ENCODE measurements at places on chromosomes 1 and 21.

- H3K27ac ChIP-seq: no peak overlapping the region
- H3K27me3 ChIP-seq: no peaks in the 10 kb centered on the region
- H3K4me3 ChIP-seq: no peak overlapping the region
- peaks cover 12% of the 10 kb centered on the region for H3K36me3 ChIP-seq
- H3K4me1 ChIP-seq: peaks cover 72% of the 10 kb centered on the region
These were observed 55.6 kb downstream of the GALNT2 start for GRCh38 chr1:230122366-230123279.

- H3K27ac ChIP-seq: no peak overlapping the region
- H3K4me3 ChIP-seq: no peak overlapping the region
- no peaks in the 10 kb centered on the region for H3K4me1 ChIP-seq
- no peaks in the 10 kb centered on the region for H3K27me3 ChIP-seq
- no peaks in the 10 kb centered on the region for H3K36me3 ChIP-seq
These were observed 190.4 kb upstream of the KCTD3 start for GRCh38 chr1:215376544-215377264.

GRCh38 chr1:84996846-84997666, at the start of gene MCOLN2:
Gene MCOLN2, minus strand, starts transcription at chr1:84997113. Its CDS starts 241 bp downstream, at chr1:84996872.
- H3K4me1 ChIP-seq: peaks cover 58% of the 10 kb centered on the region
- peak within 1 kb of the TSS; percentile 75 for H3K4me3 ChIP-seq
- peaks cover 12% of the 10 kb centered on the region for H3K36me3 ChIP-seq
- DNase-seq: peak; percentile 60
- H3K27me3 ChIP-seq: peaks cover 36% of the 10 kb centered on the region

- H3K27ac ChIP-seq: peak overlapping the region; percentile 78
- peak overlapping the region; percentile 77 for H3K4me3 ChIP-seq
- H3K27me3 ChIP-seq: peaks cover 67% of the 10 kb centered on the region
- H3K4me1 ChIP-seq: peaks cover 14% of the 10 kb centered on the region
- no peaks in the 10 kb centered on the region for H3K36me3 ChIP-seq
- DNase-seq: peak; percentile 32
These were observed 6.6 kb upstream of the RNU1-2 start for GRCh38 chr1:16888860-16889816.

GRCh38 chr1:79255421-79255820, 248.9 kb upstream of the ADGRL4 start:
- H3K4me3 ChIP-seq: no peak overlapping the region
- no peaks in the 10 kb centered on the region for H3K27me3 ChIP-seq
- no peaks in the 10 kb centered on the region for H3K4me1 ChIP-seq
- no peaks in the 10 kb centered on the region for H3K36me3 ChIP-seq
- DNase-seq: no peak
- no peak overlapping the region for H3K27ac ChIP-seq

GRCh38 chr1:169568497-169568896, 17.8 kb downstream of the F5 start:
- no peak overlapping the region for H3K27ac ChIP-seq
- no peak overlapping the region for H3K4me3 ChIP-seq
- H3K4me1 ChIP-seq: peaks cover 30% of the 10 kb centered on the region
- DNase-seq: no peak

GRCh38 chr1:23650344-23650990, 41.1 kb upstream of the RPL11 start:
- no peak overlapping the region for H3K27ac ChIP-seq
- no peaks in the 10 kb centered on the region for H3K4me1 ChIP-seq
- no peaks in the 10 kb centered on the region for H3K27me3 ChIP-seq
- no peaks in the 10 kb centered on the region for H3K36me3 ChIP-seq

GRCh38 chr1:20399196-20399595, 86.8 kb downstream of the CAMK2N1 start:
- DNase-seq: no peak
- no peak overlapping the region for H3K27ac ChIP-seq
- no peak overlapping the region for H3K4me3 ChIP-seq
- H3K27me3 ChIP-seq: peaks cover 32% of the 10 kb centered on the region
- no peaks in the 10 kb centered on the region for H3K4me1 ChIP-seq

DNA sequence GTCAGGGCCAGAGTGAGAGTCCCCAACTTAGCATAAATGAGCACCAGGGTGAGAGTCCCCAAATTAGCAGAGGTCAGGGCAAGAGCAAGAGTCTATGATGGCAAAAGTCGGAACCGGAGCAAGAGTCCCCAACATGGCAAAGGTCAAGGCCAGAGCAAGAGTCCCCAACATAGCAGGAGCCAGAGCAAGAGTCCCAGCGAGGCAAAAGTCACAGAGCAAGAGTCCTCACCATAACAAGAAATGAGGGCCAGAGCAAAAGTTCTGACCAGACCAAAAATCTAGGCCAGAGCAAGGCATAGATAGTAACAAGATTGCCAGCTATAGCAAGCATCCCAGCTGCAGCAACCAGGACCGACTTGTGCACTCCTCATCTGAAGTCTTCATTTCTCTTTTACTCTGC, 3.1 kb downstream of the NSUN4 start:
- peaks cover 52% of the 10 kb centered on the region for H3K4me1 ChIP-seq
- no peaks in the 10 kb centered on the region for H3K27me3 ChIP-seq
- no peak for DNase-seq
- no peak overlapping the region for H3K4me3 ChIP-seq
- H3K27ac ChIP-seq: no peak overlapping the region

DNA sequence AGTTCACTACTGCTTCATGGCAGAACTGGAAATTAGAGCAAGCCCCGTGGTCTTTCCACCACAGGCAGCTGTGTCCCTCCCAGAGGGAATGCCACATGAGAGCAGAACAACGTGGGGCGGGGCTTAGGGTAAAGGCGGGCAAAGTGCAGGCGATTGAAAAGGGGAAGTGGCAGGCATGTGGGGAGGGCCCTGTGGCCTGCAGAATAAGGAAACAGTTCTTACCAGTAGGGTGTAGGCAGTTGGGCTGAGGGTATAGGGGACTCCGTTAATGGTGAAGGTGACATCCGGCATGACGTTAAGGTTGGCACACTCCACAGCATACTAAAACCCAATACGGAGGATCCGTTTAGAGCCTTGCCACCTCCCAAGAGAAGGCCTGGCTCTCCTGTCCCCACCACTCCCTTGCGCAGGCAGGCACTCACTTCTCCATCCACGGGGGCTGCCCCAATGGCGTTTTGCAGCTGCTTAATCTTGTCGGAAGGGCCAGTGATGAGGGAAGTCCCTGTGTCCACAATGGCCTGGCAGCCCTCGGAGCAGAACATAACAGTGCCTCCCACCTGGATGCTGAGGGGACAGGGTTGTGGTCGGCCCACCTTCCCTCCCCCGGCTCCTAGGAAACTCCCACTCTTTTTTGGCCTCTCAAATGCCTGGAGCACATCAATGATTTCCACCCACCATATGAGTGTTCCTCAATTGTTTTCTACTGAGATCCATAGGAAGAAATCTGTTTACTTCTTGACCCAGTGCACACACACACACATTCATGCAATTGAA, 9.1 kb upstream of the RAB7B start:
- H3K4me3 ChIP-seq: no peak overlapping the region
- H3K27me3 ChIP-seq: no peaks in the 10 kb centered on the region
- H3K27ac ChIP-seq: peak overlapping the region; percentile 66
- DNase-seq: peak; percentile 42
- H3K4me1 ChIP-seq: peaks cover 28% of the 10 kb centered on the region
- H3K36me3 ChIP-seq: no peaks in the 10 kb centered on the region

DNA sequence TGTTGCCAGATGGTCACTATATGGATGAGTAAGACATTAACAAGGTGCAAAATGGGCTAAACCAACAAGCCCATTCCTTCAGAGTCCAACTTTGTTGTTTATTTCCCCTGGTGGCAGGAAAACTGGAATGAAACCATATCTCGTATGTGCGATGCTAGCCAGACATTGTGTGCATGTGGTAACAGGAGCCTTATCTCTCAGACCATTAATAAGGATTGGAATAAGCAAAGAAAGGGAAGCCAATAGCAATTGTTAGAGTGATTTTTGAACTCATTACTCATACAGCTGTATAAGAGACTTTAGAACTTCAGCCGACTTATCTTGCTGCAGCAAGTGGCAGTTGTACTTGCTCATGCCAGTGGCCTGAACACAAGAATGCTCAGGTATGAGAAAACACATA, 30.0 kb upstream of the HMCN1 start:
- H3K27me3 ChIP-seq: peaks cover 21% of the 10 kb centered on the region
- H3K4me3 ChIP-seq: no peak overlapping the region
- H3K36me3 ChIP-seq: no peaks in the 10 kb centered on the region
- peaks cover 11% of the 10 kb centered on the region for H3K4me1 ChIP-seq

DNA sequence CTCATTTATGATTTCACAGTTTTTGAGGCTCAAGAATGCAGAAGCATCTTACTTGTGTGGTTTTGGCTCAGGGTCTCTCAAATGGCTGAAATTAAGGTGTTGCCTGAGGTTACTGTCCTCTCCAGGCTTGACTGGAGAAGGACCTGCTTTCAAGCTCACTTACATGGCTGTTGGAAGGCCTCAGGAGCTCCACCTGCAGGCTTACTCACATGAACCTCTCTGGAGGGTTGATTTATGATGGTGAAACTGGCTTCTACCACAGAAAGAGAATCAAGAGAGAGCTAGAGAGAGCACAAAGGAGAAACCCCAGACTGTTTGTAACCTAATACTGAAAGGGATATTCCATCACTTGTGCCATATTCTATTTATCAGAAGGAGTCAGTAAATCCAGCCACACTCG, 6.2 kb upstream of the KCNK2 start:
- no peak for DNase-seq
- H3K27ac ChIP-seq: no peak overlapping the region
- peaks cover 19% of the 10 kb centered on the region for H3K27me3 ChIP-seq

- no peaks in the 10 kb centered on the region for H3K4me1 ChIP-seq
- H3K27me3 ChIP-seq: peaks cover 55% of the 10 kb centered on the region
- no peak for DNase-seq
- no peak overlapping the region for H3K27ac ChIP-seq
These were observed 18.0 kb upstream of the GRHL3 start for GRCh38 chr1:24300971-24301784.

- H3K4me3 ChIP-seq: no peak overlapping the region
- H3K27ac ChIP-seq: no peak overlapping the region
- H3K4me1 ChIP-seq: no peaks in the 10 kb centered on the region
- H3K36me3 ChIP-seq: no peaks in the 10 kb centered on the region
- peaks cover 6% of the 10 kb centered on the region for H3K27me3 ChIP-seq
These were observed 17.4 kb upstream of the PRDM16 start for GRCh38 chr1:3051270-3052268.

DNA sequence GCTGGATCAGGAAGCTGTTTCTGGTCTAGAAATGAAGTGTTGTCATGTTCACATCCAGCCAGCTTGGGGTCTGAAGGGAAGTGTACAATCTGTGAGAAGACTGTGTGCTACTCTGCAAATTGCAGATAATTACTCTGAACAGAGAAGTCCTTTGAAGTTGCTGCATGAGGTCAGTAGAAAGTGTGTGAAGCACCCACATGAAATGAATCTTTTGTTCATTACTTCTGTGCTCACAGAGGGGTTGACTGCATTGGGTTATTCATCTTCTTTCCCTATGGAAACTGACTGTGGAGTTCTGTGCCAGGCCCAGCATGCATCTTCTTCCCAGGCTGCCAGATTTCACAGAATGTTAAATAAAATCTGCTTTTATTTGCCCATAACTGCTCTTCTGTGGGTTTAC, 47.1 kb downstream of the CTH start:
- H3K27ac ChIP-seq: no peak overlapping the region
- no peak overlapping the region for H3K4me3 ChIP-seq
- no peaks in the 10 kb centered on the region for H3K4me1 ChIP-seq
- DNase-seq: no peak
- H3K36me3 ChIP-seq: no peaks in the 10 kb centered on the region

DNA sequence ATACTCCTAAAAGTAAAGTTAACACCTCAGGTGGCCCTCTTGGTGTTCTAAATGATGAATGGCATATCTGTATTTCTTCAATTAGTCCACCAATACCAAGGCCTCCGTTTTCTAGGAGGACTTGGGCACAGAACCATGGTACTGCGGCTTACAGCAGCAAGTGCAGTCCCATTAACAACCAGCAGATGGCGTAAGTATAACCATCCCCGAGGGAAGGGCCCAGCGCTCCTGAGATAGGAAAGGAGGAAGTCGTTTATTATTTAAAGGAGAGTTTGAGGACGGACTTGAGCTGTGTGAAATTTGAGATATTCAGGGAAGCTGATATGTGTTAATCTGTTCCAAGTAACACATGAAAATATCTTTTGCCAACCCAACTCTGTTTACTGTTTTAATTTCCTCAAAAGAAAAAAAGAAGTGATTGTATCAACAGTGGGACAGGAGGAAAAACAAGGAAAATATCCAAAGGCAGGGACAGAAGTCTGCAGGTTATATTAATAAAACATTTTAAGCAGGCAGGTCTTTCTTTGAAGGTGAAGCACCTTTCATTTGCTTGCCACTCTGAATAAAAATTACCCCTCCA, 37.7 kb upstream of the KCNJ15 start:
- DNase-seq: peak; percentile 66
- peaks cover 5% of the 10 kb centered on the region for H3K4me1 ChIP-seq
- H3K4me3 ChIP-seq: no peak overlapping the region
- H3K27me3 ChIP-seq: peaks cover 1% of the 10 kb centered on the region
- peaks cover 4% of the 10 kb centered on the region for H3K36me3 ChIP-seq

- no peaks in the 10 kb centered on the region for H3K36me3 ChIP-seq
- no peaks in the 10 kb centered on the region for H3K4me1 ChIP-seq
- H3K27me3 ChIP-seq: peaks cover 4% of the 10 kb centered on the region
- DNase-seq: no peak
- no peak overlapping the region for H3K27ac ChIP-seq
- H3K4me3 ChIP-seq: no peak overlapping the region
These were observed 285.0 kb upstream of the NR5A2 start for GRCh38 chr1:199742547-199742946.

Measured in activated CD4-positive, alpha-beta T cell treated with anti-CD3 and anti-CD28 coated beads, Interleukin-2, amount 10 ng/mL, durations not matched to agents 7 days and 5 days (primary cell).